ENCODE measurements at places on chromosomes 12 and 14.

DNA sequence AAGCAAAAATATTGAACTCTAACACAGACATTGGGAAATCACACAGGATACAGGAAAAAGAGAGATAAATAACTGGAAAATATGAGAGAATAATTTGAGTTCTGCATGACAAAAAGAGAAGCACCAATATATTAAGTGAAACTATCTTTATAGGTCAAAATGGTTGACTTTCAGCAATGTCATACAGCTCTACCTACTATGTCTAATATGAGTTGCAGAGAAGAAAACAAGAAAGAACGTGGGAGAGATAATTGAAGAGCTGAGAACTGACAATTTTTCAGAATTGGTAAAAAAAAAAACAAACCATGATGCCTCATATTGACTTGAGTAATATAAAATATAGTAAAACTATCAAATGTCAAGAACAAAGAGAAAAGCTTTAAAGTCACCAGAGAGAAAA, 221.7 kb downstream of the BCL11B start:
- DNase-seq, result no peak

GRCh38 chr14:70988452-70988851, 81.2 kb downstream of the PCNX1 start:
- DNase-seq, result no peak

DNA sequence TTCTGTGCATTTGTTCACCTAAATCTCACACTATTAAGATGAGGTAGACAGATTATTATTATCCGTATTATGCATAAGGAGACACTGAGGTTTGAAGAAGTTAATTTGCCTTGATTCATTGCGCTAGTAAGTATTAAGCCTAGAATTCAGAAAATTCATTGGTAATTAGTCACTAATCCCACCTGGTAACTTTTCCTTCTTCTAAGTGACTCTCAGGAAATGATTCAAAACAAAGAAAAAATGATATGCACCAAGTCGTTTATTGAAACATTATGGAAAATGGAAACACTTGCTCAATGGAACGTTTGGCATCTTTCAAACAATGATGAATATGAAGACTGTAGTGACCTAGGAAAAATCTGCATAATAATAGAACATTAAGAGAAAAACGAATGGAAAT, 15.2 kb downstream of the RFX4 start:
- DNase-seq, result no peak

DNA sequence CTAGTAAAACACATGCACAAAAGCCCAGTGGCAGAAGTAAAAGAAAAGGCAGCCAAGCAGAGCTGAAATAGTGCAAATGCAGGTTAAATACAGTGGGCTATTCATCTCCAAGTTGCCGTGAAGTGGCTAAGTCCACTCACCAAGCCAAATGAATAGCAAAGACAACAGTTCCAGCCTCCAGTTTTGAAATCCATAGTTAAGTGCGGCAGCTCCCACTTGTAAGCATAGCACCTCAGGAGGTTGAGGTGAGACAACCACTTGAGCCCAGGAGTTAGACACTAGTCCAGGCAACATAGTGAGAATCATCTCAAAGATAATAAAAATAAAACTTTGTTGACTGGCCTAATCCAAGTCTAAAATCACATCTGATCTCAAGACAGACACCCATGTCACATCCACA, 9.8 kb upstream of the PHLDA1 start:
- no peak for DNase-seq

GRCh38 chr14:31895646-31896045, 181.5 kb upstream of the ARHGAP5 start:
- no peak for DNase-seq

DNA sequence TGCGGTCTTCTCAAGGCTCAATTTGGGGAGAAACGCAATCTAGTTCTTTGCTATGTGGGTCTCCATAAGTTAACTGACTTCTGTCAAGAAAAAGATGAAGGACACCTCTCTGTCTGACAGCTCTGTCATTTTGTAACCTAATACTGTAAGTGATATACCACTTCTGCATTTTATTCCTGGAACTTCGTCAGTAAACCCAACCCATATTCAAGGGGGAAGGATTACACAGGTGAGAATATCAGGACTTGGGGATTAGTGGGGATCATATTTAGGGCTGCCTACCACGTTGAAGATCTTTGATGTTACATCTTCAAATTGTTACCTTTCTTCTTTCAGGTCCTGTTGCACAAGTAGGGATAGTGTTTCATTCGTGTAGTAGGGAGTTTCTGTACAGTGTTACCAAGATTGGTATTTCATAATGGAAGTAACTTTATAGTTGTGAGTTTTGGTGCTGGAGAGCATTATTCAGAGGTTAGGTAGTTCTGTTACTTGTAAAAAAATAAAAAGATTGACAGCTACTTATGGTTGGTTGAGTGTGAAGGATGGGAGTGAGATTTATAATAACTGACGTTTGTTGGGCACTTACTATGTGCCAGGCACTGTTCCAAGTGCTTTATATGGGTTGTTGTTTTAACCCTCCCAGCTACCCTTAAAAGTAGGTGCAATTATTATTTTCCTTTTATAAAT, 1.6 kb downstream of the TMEM260 start:
- no peak for DNase-seq

All from esophagus squamous epithelium (tissue), 5 donors.